ENCODE measurements at places on chromosomes 5 and 9.

GRCh38 chr5:146825033-146825432, 53.5 kb downstream of the PPP2R2B start:
- no peak for DNase-seq

- DNase-seq, result no peak
Measured at GRCh38 chr5:88436290-88436689, 167.6 kb upstream of the TMEM161B start.

DNA sequence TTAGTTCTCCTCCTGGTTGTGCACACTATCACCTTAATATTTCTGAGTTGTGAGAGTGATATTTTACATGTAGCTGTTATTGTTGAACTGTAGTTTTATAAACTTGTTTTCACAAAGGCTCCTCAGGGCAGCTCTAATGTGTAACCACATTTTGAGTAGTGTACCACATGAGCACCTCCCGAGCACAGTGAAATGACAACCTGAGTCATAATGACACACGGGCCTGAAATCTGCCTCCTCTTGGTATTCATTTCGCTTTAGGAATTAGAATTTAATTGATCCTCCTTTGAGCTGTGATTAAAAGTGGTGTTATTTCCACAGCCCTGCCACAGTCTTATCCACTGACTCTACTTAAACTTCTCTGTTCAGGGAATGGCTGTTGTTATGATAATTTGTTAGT, 7.9 kb downstream of the MTRR start:
- DNase-seq, result no peak

DNA sequence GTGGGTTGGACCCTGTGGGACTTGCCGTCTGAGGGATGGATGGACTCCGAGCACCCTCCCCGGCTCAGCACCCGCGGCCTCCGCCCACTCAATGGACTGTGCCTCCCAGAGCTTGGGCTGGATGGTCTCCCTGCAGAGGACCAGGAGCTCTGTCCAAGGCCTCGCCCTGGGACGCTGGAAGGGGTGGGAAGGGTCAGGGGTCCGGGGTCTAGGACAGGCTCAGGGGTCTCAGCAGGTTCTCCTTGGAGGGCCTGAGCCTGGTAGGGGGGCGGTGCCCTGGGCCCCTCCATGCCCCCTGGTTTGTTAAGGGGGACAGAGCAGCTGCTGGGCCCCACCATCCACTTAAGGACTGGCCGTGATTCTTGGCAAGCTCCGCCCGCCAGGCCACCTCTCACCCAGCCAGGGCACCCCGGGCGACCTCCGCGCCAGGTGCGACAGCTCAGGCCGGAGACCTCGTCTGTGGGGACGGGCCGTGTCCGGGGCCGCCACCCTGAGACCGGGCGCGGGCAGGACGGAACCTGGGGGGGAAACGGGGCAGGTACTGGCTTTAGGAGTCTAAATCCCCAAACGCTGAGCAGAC, 29.2 kb downstream of the EXOC3 start:
- no peak for DNase-seq

DNA sequence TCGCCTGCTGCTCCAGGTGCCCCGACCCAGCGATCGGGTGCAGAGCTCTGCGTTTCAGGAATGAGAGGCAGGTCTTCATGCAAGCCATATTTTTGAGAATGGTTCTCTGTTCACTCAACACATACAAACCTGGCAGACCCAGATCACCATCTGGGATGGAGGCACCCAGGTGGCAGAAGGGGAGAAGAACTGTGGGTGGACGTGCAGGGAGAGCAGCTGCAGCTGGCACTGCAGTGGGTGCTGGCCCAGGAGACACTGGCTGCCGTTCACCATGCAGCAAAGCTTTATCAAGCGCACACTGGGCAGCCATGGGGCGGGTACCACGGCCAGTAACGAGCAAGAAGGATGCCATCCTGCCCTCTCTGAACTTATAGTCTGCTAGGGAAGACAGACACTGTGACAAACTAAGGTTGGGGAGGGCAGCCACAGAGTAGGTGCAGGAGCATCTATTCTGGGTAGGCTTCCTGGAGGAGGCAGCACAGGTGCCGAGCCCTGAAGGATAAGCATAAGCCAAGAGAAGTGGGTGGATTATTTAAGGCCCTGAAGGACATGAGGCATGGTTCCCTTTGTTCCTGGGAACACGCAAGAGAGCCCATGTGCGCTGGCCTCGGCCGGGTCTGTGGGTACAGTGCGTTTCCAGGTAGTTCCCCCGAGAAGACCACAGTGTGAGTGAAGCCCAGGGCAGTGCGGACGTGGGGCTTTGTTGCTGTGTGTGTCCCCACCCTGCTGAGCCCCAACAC, 46.2 kb upstream of the FCN2 start:
- no peak for DNase-seq

- no peak for DNase-seq
Measured at GRCh38 chr5:126965061-126965475, 65.3 kb downstream of the MARCHF3 start.

GRCh38 chr9:104960662-104961061, 32.7 kb upstream of the ABCA1 start:
- no peak for DNase-seq

GRCh38 chr5:149820012-149820411, 89.9 kb downstream of the PPARGC1B start:
- no peak for DNase-seq

Data from stimulated activated CD8-positive, alpha-beta memory T cell treated with anti-CD3 and anti-CD28 coated beads, Interleukin-4, amount 100 ng/mL, for 1 hour (primary cell).